ENCODE measurements at places on chromosomes 7 and 10.

DNA sequence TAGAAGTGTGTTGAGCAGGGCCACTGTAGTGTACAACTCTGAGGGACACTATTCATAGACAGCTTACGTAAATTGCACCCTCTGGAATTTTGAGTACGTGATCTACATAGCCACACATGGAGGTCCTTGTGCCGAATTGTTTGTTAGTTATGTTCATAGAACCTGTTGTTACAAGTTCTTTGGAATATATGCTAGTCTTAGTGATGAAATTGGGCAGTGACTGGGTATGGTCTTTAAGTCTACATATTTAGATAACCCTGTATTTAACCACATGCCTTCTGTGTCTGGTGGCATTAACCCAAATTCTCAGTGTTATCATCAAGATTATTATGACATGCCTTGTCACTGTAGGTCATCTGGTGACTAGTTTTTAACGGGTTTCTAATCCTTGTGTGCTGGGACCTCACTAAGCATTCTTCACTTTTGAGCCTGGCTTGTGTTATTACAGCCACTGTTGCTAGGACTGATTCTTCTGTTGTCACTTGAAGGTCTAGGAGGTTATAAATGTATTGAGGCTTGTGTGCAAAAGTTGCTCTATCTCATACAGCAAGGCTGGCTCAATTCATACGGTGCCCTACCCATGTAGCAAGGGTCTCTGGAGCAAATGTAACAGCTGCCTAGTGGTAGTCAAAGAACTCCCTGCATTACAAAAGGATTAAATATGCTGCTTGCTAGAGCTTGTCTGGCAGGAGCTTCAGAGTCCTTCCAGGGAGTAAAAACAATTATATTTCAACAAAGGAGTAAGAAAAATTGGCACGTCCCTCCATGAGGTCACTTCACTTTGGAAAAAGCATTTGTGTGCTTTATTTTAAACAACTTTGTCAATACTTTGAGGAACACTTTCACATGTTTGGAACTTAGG lies 65.4 kb downstream of the CDK14 start:
- DNase-seq, result no peak

DNA sequence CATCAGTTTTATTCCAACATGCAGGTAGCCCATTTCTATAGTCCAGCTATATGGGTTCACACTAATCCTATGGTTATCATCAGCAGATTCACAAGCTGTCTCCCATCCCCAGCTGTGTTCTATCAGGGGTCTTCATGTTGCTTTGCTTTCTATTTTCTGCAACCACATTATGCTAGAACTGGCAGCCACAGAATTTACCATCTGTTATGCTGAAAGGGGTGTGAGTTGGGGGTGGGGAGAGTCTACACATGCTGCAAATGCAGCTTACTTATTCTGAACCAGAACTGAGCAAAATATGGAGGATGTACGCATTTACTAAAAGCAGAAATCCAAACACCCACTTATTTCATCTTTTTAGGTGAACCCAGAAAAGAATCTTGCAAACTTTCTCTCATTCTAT lies 32.9 kb downstream of the SHTN1 start:
- no peak for DNase-seq

DNA sequence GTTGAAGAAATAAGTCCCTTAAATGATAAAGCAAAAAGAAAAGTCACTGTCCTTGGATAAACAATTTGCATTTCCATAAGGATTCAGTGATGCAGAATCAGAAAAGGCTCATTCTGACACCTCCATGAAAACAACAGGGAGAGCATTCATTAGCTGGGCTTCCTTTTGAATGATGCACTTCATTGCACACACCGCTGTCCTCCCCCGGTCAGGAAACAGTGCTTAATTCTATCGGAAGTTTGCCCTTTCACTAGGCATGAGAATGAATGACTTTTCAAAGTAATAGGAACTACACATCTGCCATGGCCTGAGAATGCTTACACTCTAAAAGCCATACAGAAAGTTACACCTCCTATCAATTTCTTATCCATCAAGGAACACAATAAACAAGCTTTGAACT lies 4.2 kb downstream of the PCDH15 start:
- no peak for DNase-seq

DNA sequence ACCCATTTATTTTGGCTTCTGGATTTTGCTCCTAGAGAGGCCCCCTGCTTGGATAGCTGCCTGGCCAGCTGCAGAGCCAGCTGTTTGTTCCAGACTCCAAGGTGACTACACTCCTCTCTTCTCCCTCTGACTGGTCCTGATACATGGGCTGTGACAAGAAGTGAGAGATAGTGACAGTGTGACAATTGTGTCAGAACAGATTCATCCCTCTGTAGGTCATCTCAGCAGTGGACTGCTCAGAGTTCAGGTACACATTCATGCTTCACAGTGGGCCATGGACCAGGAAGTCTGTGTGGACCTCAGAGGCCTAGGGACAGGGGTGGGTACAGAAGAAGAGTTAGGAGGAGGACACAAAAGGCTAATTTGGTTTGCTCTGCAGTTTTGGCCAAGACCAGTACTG lies 188.2 kb upstream of the MKLN1 start:
- no peak for DNase-seq

DNA sequence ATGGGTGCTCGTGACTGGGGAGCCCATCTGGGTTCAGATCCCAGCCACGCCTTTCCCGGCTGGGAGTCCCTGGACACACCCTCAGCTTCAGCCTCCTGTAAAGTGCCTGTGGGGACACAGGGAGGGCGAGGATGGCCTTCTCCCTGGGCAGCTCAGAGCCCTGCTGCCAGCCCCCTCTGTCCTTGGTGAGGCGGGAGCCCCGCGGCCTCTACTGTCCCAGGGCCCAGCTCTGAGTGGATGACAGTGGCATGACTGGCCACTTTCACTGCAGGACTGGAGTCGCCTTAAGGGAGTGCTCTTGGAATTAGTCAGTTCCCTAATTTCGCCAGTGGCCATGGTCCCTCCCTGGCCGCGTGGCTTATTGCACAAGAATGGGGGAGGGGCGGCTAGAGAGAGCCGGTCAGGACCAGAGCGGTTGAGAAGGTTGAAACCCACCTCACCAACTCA lies 4.6 kb downstream of the BRI3 start:
- no peak for DNase-seq

DNA sequence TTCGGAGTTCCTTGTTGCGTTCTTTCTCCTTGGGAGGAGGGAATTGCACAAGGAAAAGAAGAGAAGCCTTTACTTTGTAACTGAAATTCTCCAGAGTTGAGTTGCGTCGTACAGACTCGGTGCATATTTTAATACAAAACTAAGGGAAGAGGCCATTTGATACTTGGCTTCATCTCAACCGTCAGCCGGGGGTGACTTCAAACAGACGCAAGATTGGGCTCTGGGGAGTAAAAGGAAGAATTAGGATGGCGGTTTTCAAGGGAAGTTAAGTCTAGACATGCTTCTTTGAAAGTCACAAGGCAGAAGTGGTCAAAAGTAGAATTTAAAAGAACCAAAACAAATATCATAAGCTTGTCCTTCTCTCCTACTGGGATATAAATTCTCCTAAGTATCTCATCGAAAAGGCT lies 1.6 kb downstream of the PRR15 start:
- DNase-seq, result no peak

DNA sequence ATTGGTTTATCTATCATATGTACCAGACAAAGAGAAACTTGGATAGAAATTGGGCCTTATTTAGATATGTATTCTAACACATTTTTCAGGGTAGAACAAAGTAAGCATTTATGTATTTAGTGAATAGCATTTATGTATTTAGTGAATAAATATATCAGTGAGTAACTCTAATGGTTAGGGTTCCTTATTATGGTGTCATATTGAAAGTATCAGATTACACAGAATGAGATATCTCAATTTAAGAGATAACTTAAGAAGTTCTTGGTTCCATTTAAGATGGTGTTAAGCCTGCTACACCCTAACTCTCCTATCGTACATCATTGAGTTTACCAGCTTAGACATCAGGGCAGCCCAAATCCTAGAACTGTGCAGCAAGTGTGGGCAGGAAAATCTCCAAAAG lies 35.9 kb upstream of the DMTF1 start:
- no peak for DNase-seq

GRCh38 chr7:70266186-70266585 lies 667.9 kb downstream of the AUTS2 start:
- no peak for DNase-seq

GRCh38 chr7:30019960-30020359 lies 6.5 kb downstream of the FKBP14 start:
- no peak for DNase-seq

- DNase-seq, result no peak
These were observed 23.9 kb downstream of the OPALIN start for GRCh38 chr10:96334616-96335526.

DNA sequence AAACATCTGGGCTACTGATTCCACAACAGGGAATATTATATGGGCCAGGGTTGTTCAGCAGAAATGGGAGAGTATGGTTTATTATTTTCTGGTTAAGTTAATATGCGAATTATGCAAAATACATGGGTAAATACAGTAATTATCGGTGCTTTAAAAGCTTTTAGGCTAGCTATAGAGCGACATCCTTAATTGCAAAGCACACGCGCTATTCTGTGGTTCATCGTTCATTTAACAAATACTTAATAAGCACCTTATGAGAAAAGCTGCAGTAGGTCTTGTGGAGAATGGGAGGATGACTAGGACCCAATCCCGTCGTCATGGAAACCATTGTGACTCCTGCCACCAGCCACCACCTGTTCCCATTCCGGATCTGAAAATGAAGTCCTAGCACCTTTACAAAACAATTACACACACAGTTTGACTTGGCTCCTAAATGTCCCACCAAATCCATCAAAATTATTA lies 623 bp upstream of the CEP41 start:
- DNase-seq, result peak; percentile 88

DNA sequence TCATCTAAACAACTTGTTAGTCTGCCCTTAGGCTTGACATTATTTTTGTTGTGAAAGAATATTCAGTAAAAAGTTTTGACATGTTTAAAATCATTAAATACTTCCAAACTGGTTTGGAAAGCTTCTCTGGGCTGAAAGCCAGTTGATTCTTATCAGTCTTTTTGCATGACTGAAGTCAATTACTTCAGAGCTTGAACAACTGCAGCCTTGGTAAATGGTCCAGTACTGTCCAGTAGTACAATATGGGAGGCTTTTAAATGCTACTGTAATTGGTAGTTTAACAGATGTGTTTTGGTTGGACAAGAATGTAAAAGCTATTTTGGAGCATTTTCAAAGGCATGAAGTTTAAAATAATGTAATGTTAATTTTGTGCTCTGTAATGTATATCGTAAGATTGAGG lies 103.4 kb downstream of the SDK1 start:
- DNase-seq, result peak; percentile 10

- DNase-seq, result no peak
These were observed 21.2 kb downstream of the FOXL3 start for GRCh38 chr7:311131-311680.

GRCh38 chr7:82443036-82443546 lies 486 bp downstream of the CACNA2D1 start:
- no peak for DNase-seq

- no peak for DNase-seq
These were observed 61.5 kb downstream of the NKX6-2 start for GRCh38 chr10:132724446-132724845.

DNA sequence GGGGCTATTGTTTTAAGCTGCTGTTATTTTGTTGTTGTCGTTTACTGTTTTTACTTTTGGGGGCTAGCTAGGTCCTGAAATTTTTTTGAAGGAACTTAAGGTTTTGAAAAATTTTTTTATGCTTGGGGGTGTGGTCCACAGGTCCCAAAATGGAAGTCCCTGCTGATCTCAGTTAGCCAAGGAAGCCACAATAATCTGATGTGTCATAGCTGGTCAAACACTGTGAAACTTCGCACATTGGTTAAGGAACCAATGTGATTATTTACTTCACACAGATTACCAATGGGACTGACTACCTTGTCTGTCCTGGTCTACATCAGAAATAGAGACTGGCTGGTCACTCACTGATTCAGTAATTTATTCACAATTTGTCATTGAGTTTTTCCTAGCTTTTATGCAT lies 29.5 kb upstream of the HYCC1 start:
- no peak for DNase-seq

DNA sequence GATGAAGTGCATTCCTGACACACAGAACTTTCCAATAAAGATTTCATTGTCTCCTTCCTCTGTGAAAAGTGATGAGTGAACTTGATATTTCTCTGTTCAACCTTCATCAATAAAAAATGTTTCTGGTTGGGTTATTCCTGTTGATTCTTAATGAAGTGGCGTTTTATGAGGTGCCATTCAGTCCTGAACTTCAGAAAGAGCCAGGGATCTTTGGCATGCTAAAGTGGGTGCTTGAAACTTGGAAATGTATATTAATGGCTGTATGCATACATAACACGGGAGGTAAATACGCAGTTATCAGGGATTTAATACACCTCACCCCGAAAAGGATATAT lies 151.6 kb downstream of the ACTR3B start:
- no peak for DNase-seq

GRCh38 chr7:28121496-28121895 lies 59.1 kb downstream of the JAZF1 start:
- no peak for DNase-seq

DNA sequence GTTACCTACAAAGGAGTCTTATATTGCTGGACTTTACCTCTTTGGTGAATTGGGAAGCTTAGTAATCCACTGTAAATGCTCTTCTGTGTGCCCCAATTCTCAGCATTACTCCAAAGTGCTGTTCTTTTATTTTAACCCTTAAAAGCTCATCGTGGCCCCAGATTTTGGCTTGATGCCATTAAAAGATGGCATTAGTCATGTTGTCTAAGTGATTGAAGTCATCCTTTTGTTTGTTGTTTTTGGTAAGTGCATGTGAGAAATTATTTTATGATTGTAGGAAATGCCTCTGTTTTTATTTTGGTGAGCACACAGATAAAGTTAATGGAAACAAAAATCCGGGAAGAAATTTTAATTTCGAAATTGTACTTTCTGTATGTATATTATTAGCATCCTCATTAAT lies 82.5 kb upstream of the GATA3 start:
- no peak for DNase-seq

DNA sequence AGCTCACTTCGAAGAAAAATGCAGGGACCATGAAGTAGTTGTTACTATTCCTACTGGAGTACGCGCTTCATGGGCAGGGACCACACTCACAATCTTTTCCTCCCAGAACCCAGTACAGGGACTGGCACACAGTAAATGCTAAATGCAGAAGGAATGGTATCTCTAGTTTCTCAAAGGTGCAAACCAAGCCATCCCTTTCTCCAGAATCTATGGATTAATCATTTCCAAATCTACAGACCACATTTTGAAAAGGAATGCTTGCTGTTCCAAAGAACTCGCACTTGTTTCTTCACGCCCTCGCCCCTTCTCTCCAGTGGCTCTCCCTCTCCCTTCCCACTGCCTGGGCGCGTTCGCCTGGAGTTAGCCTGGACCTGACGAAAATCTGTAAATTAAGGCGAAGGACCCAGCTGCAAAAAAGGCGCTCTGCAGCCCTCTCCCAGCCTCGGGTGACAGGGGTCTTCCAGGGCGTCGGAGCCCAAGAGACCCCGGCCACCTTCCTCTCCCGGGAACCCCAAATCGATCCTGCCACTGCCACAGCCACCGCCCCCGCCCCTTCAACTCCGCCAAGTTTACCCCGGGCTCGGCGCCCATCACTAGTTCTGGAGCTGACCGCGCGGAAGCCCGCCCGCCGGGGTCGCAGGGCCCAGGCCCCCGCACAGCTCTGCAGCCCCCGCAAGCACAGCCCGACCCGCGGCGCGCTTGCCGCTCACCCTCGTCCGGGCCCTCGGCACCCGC lies 527 bp downstream of the PDIA4 start:
- DNase-seq, result peak; percentile 39
